Stimulated activated naive CD4-positive, alpha-beta T cell treated with Interleukin-2 at 50 U/mL for 16 hours (primary cell): ENCODE measurements at places on chromosomes 4 and X.
A peak's percentile ranks its signal among the peaks of the same experiment; 100 is the strongest.

DNA sequence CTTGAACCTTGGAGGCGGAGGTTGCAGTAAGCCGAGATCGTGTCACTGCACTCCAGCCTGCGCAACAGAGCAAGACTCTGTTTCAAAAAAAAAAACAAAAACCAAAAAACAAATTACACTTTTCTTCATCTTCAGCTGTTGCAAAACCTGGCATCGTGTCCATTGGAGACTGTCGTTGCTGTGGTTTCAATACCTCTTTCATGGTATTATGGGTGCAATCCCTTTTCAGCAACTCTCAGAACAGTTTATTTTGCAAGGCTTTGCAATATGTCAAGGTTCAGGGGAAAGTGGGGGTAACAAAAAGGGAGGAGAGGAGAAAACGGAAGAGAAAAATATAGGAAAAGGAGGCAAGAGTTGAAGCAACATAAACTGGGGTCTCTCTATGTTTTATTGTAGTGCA, 40.8 kb downstream of the ARSD start:
- no peak for DNase-seq

GRCh38 chr4:23874536-23874901, 15.3 kb downstream of the PPARGC1A start:
- DNase-seq: no peak

GRCh38 chr4:136319789-136320464, 1212.4 kb downstream of the PCDH18 start:
- DNase-seq: no peak

- DNase-seq: no peak
Observed at GRCh38 chr4:170248576-170248975, 158.8 kb upstream of the AADAT start.

GRCh38 chr4:833731-834367, 7.9 kb upstream of the CPLX1 start:
- no peak for DNase-seq

GRCh38 chr4:161225327-161225726, 938.5 kb downstream of the FSTL5 start:
- no peak for DNase-seq

DNA sequence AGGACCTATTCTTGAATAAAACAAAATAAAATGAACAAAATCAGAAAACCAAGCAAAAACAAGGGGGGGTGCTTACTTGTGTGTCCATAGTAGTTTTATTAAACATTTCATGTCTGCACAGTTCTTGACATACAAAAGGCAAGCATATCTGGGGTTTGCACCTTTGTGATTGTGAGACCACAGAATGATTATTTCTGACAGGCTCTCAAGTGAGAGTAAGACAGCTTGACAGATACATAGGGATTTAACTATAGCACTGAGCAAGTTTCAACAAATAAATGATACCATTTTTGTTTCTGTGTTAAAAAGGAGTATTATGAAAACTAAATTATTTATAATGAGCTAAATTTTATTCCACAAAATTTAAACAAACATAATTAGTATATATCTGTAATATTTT, 712.0 kb upstream of the PCDH10 start:
- DNase-seq: no peak

DNA sequence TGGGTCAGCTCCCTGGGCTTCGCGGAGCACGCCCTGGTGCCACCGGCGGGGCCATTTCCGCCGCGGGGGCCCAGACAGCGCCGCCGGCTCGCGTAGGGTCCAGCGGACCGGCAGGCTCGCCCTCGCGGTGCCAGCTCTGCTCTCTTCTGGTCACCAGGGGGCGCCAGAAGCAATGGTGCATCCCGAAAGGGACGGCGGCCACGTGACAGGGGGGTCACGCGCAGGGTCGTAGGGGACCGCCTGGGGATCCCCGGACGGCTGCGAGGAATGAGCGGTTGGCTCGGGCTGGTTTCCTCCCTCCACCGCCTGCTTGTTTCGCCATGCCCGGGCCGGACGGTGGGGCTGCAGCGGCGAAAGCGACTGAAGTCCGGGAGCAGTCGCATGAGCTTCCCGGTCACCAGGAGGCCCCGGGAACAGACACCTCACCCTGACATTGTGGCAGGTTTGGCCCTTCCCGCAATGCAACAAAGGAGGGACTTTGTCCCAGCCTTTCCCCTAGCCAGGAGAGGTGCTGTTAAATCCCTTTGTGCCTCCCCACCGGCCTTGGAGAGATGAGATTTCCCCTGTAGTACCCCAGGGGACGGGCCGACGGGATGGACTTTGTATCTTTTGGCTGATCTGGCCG, 15.8 kb downstream of the ZCCHC12 start:
- DNase-seq: peak; percentile 49

- DNase-seq: no peak
Observed at GRCh38 chrX:16999275-16999674, 52.8 kb downstream of the REPS2 start.

- no peak for DNase-seq
Observed at GRCh38 chr4:169272265-169272886, 1.6 kb upstream of the SH3RF1 start.

- peak; percentile 67 for DNase-seq
Observed at GRCh38 chr4:26028793-26029567, 115.0 kb downstream of the SMIM20 start.

- DNase-seq: no peak
Observed at GRCh38 chr4:183789657-183790056, 115.5 kb upstream of the STOX2 start.

- DNase-seq: no peak
Observed at GRCh38 chr4:172787111-172787510, 381.5 kb upstream of the GALNT7 start.

DNA sequence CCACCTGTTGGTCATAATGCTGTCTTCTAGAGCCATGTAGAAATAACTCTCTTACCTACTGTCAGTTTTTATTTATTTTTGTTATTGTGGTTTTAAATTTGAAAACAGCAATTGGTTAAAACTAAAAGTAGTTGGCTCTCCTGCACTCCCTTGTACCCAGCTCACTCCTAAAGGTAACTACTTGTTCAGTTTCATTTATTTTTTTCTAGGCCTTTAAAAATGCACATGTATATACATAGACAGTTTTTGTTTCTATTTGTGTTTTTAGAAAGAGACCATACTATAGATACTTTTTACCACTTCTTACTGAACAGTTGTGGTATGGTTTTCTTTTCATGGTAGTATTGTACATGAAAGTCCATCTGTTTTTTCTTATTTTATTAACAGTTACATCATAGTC, 16.8 kb downstream of the SMAD1 start:
- no peak for DNase-seq

GRCh38 chr4:20017777-20018115, 234.0 kb upstream of the SLIT2 start:
- no peak for DNase-seq

GRCh38 chrX:155718972-155719586, 106.3 kb upstream of the TMLHE start:
- no peak for DNase-seq

DNA sequence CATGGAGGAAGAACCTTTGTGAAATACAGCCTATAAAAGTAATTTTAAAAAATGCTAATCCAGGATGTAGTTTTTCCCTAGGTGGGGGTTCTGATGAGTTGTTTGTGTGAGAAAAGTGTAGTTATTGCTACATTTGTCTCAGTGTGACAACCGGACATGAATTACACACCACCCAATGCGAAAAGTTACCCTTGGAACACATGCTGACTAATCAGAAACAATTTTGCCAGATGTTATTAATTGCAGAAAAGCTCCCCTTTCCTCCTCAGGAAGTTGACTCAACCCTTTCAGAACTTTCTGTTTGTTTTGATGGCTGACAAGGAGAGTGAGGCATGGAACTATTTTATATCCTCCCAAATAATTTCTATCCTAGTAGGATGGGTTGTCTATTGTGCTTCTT, 38.1 kb upstream of the EDA2R start:
- no peak for DNase-seq

DNA sequence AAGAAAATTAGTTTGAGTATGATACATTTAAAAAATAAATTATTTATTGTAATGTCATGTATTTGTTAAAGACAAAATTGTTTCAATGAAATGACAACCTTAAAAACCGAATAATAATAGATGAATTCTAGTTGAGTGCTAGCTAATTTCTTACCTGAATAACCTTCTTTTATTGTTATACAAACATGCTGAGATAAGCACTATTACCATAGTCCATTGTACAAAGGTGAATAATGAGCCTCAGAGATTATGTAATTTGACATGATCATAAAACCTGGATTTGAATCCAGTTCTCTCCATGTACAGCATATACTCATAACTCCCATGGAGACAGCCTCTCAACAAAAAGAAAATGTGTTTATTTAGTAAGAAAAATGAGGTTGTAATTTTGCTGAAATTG, 1512.9 kb downstream of the PCDH19 start:
- DNase-seq: no peak

GRCh38 chrX:107442914-107443527, 6.4 kb upstream of the FRMPD3 start:
- no peak for DNase-seq

GRCh38 chr4:107600983-107601382, 119.1 kb downstream of the PAPSS1 start:
- DNase-seq: no peak
